ENCODE measurements at places on chromosomes 2 and 18.
A peak's percentile ranks its signal among the peaks of the same experiment; 100 is the strongest.

DNA sequence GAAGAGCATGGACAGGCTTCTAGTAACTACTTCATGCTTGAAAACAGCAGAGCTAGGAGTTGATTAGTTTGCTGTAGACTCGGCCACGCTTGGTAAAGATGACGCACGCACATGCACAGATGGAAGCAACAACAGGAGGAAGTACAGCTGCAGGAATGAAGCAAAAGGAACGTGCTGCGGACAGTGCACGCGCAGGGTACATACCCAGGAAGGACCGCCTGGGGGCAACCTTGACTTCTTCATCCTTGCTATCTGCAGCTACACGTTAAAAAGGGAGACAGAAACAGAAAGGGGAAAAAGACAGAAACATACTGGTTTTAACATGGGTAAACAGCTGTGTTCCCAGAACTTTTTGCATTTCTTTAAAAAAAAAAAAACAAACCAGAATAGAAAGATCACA is 17.7 kb downstream of the SLC66A2 start:
- peak; percentile 25 for DNase-seq

- no peak for DNase-seq
Measured at GRCh38 chr2:177093371-177093770, 119.2 kb upstream of the HNRNPA3 start.

- no peak for DNase-seq
Measured at GRCh38 chr18:68985172-68985820, 187.4 kb downstream of the CCDC102B start.

- DNase-seq = no peak
Measured at GRCh38 chr2:230717600-230717999, 5.0 kb downstream of the CAB39 start.

GRCh38 chr2:237888389-237888788 is 29.0 kb downstream of the RAMP1 start:
- no peak for DNase-seq

DNA sequence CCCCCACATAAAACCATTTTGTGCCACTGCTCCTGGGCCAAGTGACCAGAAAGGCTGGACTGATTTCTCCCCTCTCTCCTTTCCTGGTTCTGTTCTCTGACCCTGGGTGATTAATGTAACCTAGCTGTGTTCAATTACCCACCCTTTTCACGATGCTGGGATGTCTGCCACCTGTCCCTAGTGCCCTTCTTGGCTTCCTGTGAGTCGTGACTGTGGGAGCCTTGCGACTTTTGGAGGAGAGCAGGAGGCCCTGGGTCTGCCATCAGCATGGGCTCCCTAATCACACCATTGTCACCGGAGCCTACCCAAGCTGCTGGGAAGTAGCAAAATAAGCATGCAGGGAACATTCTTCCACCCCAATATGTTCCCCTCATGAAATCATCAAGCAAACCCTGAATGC is 38.3 kb downstream of the SRSF7 start:
- no peak for DNase-seq

DNA sequence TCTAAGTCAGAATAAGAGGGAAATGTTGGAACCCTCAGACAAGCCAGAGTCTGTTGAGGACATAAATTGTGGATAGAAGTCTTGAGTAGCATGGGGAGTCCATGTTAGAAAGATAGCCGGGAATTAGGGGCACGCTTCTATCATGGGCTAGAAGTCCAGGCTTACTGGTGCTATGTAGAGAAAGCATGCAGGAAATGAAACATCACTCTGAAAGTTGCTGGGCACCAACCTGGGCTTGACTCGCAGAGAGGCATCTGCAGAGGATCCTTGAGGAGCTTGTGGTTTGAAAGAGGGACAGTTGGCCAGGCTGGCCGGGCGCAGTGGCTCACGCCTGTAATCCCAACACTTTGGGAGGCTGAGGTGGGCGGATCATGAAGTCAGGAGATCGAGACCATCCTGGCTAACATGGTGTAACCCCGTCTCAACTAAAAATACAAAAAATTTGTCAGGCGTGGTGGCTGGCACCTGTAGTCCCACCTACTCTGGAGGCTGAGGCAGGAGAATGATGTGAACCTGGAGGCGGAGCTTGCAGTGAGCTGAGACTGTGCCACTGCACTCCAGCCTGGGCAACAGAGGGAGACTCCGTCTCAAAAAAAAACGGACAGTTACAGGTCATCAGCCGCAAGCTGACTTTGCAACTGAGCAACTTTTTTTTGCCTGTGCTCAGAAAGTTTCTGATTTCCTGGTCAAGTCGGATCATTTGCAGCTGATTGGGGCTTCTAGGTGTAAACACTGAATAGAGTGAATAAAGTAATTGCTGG is 24.9 kb downstream of the CERS6 start:
- no peak for DNase-seq

DNA sequence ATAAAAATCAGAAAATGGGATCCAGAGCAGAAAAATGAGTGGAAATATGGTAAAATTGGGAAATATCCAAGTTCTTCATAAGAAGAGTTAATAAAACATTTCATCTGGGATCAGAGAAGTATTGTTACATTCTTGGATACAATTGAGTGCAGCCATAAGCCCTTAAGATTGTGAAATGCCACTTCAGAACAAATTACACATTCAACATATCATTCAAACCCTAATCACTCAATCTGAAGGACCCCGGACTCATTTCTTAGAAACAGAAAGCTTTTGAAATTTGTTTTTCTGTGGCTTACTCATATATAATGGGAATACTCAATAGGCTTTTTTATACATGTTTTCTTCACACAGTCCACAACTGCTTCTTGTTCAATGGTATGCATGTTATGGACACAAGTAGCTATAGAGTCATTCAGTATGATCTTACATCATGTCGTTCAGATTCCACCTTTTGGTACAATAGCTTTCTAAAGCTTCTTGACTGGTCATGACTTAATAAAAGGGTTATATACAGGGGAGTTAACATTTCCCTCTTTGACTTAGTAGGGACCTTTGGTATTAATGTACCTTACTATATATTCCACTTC is 39.9 kb downstream of the SCN7A start:
- DNase-seq = no peak

- DNase-seq = no peak
Measured at GRCh38 chr2:173145454-173145853, 69.8 kb downstream of the MAP3K20 start.

- DNase-seq = no peak
Measured at GRCh38 chr2:28360718-28361293, 31.9 kb upstream of the FOSL2 start.

GRCh38 chr18:14976736-14977430 is 228.9 kb downstream of the ANKRD30B start:
- DNase-seq = no peak

GRCh38 chr2:109238580-109238979 is 109.6 kb downstream of the SH3RF3 start:
- DNase-seq = peak; percentile 43

DNA sequence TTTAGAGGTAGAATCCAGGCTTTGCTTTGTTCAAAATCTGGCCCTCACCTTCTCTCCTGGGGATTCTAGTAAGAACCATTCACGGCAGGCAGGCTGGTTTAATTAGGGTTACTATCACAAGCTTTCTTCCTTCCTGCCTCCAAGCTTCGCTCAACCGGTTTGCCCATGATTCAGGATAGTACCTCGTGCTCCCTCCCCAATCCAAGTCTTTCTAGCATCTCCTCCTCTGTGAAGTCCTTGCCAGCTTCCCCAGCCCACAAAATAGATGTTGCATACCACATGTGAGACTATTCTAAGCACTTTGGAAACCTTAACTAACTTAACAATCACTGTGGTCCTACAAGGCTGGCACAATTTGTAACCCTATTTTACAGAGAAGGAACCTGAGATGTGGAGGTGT is 135.1 kb downstream of the SOCS6 start:
- no peak for DNase-seq

- no peak for DNase-seq
Measured at GRCh38 chr2:109139002-109139401, 10.0 kb downstream of the SH3RF3 start.

GRCh38 chr18:49021076-49021432 is 70.3 kb upstream of the SMAD7 start:
- DNase-seq = no peak

GRCh38 chr18:37524498-37525261 is 40.9 kb downstream of the CELF4 start:
- no peak for DNase-seq

DNA sequence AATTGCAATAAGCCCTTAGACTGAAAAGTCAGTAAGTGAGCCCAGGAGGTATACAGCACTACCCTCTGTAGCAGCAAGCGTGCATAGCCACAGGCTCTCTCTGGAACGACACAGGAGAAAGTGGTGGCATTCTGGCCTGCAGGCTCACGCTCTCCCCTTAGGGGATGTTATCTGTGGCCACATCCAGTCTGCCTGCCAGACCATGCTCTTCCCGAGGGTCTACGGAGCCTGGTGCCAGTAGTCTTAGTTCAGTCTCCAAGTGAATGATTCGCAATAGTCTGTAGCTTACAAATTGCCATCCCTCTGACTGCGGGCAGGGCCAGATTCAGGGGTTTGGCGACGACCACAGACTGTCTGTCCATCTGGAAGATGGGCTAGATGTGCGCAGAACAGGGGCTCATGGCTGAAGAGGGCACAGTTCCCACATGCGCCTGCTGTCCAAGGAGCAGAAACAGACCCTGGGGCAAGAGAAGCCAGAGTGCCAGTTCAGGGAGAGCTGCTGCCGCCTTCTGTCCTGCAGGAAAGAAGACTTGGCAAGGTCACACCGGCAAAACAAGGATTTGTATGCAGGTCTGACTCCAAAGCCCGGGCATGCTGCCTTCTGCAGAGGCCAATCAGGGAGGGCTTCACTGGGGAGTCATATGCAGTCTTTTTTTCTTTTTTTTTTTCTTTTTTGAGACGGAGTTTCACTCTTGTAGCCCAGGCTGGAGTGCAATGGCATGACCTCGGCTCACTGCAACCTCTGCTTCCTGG is 3.5 kb upstream of the KLF11 start:
- no peak for DNase-seq

DNA sequence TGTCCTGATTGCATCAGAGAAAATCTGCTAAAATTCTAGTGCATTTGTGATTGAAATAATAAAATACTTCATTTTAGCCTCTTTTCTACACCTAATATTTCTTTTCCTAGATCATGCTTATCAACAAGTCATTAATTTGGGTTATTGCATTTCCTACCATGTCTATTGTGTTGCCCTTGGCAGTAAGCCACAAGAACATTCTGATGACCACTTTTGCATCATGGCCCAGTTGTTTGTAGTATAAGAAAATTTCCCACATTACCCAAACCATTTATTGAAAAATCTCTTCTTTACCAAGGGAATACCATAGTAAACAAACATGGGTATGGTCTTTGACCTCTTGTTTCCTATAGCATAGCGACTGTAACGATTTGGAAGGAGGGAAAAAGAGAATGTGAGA is 76.3 kb downstream of the R3HDM1 start:
- DNase-seq = no peak

DNA sequence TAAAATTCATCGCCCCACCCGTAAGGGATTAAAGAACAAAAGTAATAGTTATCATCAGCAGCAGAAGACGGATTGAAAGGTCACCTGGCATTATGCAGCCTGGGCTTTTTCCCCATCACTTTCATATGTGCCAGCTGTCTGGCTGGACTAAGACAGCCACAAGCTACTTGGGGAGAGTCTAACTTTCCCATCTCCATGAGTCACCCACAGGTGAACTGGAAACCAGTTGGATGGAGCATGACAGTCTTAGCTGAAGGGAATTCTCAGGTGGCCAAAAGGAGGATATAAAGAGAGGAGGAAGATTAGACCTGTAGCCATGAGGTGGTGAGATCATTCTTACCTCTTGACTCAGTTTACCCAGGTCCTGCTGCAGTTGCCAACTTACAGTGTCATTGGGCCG is 7.0 kb upstream of the FAM178B start:
- DNase-seq = no peak

- DNase-seq = no peak
Measured at GRCh38 chr18:7758764-7759163, 191.6 kb downstream of the PTPRM start.

DNA sequence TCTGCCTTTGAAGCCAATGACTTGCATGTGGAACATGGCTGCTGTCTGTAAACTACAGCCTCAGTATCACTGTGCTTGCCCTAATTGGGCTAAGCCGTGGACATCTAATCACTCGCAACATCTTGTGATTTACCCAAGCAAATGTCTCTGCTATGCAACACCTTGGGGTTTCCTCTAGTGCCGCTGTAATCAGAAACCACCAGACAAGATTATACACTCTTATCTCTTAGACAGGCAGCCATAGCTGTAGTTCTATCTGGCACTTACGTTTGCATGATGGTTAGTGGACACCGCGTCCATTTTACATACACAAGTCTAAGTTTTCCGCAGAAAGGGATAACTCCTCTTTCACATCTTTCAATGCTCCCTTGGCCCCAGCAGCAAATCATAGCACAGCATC is 204.3 kb upstream of the CCDC68 start:
- DNase-seq = no peak

DNA sequence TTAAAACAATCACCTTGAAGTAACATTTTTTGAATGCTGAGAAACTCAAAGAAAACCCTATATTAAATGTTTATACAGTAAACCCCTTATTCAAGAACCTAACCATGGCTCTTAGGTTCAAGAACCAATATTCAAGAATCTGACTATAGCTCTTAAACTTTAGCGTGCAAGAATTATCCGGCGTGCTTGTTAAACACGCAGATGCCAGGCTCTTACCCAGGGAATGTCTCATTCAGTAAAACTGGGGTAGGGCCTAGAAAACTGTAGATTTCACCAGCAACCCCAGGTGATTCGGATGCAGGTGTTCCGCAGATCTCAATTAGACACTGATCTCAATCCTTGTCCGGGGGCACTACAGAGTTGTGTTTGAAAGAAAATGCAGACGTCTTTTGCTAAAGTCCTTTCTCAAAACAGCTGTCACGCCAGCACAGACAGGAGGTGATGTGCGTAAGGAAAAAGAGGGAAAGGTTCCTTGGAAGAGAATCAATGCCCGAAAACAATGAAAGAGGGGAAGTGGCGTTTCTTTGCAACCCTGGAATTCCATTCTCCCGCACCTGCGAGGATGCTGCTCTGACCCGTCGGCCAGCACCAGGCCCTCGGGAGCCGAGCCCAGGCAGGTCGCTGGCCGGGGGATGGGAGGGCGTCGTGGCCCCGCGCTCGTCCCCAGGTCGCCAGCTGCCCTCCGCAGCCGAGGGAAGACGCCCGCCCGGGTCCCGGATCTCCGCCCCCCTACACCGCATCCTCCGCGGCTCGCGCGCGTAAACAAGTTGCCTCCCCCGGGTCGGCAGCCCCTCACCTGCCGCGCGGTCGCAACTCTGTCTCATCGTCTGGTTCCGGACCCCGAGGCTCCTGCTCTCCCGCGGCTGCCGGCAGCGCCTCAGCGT is 851 bp downstream of the EIF2AK3 start:
- DNase-seq = peak; percentile 69

- no peak for DNase-seq
Measured at GRCh38 chr2:80469428-80469827, 164.9 kb upstream of the LRRTM1 start.

DNA sequence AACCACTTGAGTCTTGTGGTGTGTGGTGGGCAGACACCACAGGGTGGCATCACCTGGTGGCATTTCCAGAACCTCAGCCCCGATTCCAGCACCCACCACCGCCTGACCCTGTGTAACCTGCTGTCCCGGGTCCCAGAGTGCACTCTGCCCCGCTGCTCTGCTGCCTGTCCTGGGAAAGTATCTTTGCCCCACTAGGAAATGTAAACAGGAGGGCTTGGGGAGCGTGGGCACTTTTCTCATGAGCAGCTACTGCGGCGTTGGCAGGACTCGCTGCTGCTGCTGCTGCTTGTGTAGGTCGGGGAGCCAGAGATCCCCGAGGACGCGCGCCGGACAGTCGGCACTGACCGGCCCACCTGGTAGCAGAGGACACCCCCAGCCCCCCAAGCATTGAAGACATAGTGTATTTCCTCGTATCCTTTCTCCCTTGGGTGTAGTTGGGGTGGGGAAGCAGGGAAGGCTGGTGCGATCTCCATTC is 13.4 kb downstream of the DTYMK start:
- DNase-seq = no peak

GRCh38 chr2:191486584-191487320 is 191.2 kb upstream of the NABP1 start:
- DNase-seq = no peak
